ENCODE measurements at places on chromosomes 2 and 18.

DNA sequence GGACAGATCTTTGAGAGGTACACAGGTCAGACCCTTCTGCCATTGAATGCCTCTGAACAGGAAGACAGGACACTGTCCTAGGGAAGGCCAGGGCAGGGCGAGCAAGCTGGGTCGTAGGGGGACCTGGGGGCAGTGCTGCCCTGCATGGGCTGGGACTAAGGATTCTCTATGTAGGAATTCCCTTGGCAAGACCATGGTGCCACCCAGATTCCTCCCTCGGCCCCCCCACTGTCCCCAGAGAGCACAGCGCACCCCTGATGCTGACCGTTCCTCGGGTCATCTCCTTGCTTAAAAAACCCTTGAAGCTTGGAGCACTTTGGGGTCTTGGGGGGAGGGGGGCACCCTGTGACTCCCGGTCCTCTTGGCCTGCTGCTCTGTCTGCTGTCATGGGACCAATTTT lies 195.1 kb downstream of the SEPTIN10 start:
- DNase-seq = no peak

DNA sequence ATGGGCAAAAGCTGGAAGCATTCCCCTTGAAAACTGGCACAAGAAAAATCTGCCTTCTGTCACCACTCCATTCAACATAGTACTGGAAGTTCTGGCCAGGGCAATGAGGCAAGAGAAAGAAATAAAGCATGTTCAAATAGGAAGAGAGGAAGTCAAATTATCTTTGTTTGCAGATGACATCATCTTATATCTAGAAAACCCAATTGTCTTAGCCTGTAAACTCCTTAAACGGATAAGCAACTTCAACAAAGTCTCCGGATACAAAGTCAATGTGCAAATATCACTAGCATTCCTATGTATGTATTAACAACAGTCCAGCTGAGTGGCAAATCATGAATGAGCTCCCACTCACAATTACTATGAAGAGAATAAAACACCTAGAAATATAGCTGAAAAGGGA lies 1579.3 kb downstream of the SUCLG1 start:
- DNase-seq = no peak

DNA sequence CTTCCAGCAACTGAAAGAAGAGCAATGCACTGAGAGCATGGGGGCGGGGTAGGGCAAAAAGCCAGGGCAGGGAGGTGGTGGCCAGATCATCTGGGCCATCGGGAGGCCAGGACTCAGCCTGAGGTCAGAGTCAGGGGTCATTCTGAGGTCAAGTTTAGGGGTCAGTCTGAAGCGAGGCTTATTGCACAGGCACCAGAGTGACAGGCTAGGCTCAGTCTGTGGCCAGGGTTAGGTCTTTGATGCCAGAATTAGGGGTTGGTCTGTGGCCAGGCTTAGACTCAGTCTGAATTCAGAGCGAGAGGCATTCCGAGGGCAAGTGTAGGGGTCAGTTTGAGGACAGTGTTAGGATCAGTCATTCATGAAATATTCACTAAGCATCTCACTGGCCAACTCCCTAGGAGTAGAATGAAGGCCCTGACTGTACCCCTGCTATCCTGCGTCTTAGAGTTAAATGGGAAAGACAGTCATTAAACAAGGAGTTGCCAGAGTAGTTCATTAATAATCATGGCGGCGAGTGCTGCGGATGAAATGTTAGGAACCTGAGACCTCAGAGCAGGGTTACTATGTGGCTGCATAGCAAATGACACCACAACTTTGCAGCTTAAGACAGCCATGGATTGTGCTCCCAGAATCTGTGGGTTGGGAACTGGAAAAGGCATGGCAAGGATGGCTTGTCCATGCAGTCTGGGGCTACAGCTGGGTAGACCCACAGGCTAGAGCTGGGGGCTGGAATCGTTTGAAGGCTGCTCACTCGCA lies 198.7 kb downstream of the CYP26B1 start:
- no peak for DNase-seq

GRCh38 chr18:33578518-33579348 lies 714 bp downstream of the ASXL3 start:
- DNase-seq = peak; percentile 32

- no peak for DNase-seq
Observed at GRCh38 chr2:208978946-208979345, 444.9 kb upstream of the MAP2 start.

- DNase-seq = no peak
Observed at GRCh38 chr2:219254590-219255201, 978 bp upstream of the TUBA4A start.

GRCh38 chr2:168599738-168600137 lies 143.7 kb downstream of the CERS6 start:
- DNase-seq = no peak

DNA sequence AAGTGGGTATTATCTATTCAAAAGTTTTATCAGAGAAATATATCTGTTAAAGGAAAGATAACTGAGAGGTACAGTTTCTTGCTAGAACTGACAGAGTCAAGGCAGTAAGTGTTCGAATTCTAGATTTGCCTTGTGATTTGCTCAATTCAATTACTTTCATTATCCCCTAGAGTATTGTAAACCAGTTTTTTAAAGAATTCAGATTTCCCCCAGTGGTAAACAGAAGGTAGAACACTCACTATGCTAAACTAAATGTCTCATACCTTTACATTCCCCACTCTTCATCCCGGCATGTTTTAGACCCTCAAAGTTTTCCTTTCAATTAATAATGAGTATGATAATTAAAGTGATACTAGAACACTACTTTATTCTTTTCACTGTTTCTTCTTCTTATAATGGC lies 28.6 kb downstream of the TTC21B start:
- no peak for DNase-seq

GRCh38 chr18:44786688-44787087 lies 106.0 kb downstream of the SETBP1 start:
- no peak for DNase-seq

DNA sequence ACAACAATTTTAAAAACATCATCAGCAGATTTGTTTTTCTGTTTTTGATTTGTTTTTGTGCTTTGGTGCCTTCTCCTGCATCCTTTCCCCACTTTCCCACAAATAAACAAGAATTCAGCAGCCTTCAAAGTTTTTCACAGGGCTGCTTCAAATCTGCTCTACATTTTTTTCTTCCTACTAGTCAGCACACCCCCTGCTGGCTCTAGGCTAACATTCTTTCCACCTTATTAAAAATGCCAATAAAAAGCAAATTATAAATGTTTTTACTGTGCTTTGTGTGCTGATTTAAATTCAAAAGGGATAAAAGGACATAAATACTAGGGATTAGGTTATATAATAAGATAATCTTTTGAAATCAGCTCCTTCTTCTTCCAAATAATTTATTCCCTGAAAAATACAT lies 6.2 kb upstream of the CNTNAP5 start:
- DNase-seq = no peak

DNA sequence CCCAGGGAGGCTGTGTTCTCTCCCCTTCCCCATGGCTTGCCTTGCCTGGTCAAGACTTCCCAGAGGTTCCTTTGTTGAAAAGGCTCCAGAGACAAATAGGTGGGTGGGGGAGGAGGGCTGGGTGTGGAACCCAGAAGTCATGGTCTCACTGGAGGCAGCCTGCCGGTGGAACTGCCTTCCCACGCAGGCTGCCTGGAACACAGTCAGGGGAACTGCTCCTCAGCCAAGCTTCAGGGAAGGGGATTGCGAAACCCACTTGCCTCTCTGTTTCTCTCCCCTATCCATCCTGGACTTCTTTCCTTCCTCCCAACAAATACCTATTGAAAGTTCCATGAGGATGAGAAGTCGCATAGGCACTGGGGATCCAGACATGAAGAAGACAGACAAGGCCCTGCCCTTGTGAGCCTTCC lies 31.6 kb downstream of the MARCO start:
- no peak for DNase-seq

- no peak for DNase-seq
Observed at GRCh38 chr2:23589739-23590138, 204.8 kb downstream of the KLHL29 start.

DNA sequence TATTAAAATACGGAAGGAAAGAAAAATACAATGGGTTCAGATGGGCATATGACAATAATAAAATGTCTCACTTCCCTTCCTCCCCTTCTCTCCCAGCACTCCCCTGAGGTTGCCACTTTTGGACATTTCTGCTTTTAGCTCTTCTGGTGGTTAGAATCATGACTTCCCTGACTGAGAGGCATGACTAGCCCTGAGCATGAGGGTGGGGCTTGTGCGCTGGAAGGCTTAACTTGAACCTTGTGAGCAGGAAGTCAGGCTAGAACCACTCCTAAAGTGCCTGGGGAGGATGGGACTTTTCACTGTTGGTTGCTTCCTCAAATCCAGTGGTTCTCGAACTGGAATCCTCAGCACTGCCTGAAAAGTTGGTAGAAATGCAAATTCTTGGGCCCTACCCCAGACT lies 19.7 kb upstream of the ARHGAP25 start:
- DNase-seq = no peak

DNA sequence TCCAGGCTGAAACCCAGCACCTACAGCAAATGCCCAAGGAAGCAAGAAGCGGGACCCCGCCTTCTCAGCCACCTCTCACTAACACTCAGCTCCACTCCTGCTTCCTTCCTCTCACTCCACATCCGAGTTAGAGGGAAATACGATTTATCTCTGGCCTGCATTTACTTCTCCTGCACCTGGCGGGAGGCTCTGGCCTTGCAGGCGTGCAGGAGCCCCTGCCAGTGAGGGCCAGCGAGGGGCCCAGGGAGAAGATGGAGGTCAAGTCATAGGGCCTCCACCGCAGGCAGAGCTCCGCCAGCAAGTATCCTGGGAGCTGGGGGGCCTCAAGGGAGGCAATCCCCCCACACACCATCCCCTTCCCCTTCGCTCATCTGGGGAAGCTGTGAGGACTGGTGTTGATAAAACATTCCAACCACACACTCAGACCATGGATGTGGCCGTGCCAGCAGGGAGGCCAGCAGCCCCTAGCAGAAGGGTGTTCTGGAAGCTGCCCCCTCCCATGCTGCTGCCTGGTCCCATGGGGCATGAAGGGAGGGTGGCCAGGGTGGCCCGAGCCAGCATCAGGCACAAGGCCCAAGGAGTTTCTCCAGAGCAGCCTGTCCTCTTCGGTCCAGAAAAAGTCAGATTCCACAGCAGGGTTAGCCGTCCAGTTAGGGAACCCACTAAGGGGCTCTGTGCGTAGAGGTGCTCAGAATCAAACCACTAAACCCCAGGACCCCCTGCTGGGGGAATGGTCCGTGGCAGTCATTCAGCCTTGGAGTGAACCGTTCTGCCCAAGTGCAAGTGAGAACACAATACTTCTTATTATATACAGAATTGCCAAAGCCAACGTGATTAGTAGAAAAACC lies 91.2 kb downstream of the HDAC4 start:
- DNase-seq = no peak

DNA sequence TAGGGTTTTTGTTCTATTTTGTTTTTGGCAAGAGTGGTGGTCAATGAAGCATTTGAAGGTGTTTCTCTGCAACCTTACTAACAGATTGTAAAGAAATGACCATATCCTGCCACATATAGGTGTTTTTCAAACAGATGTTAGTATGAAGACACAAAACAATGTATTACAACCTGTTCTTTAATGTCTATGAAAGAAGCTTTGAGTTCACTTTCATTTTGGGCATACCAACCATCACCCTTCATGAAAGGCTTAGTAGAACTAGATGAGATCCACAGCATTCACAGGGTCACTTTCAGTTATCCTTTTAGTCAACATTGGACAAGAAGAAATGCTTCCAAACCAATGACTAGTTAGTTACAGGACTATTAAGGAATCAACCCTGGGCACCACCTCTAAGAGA lies 95.1 kb downstream of the EHBP1 start:
- DNase-seq = no peak

GRCh38 chr2:9318461-9319337 lies 104.6 kb downstream of the ITGB1BP1 start:
- no peak for DNase-seq

DNA sequence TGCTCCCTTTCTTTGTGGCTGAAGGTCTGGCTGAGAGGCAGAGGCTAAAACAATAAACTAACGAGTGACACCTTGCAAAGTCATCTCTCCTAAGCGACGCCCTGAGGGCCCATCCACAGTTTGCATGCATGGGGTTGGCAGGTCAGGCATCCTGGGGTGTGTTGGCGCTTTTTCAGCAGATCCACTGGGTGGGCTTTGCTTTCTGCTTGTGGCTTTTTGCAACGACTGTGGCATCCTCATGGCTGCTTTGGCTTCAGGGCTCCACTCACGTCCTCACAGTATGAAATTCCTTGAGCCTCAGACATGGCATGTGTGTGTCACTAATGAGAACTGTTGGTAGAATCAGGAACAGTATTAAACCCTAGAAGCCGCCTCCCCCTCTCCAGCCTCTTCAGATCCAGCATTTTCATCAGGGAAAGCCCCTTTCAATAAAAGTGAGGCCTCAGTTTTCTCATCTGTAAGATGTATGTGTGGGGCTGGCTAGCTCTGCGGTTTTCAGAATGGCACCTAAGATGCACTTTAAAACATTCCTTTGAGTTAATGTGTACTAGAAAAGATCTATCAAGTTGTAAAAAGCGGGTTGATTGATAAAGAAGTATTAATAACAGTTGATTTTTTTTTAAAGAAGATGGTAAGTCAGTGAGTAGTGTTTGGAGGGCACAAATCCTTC lies 72.5 kb downstream of the SH3BP4 start:
- DNase-seq = no peak

- no peak for DNase-seq
Observed at GRCh38 chr2:229180658-229181057, 90.4 kb downstream of the PID1 start.

DNA sequence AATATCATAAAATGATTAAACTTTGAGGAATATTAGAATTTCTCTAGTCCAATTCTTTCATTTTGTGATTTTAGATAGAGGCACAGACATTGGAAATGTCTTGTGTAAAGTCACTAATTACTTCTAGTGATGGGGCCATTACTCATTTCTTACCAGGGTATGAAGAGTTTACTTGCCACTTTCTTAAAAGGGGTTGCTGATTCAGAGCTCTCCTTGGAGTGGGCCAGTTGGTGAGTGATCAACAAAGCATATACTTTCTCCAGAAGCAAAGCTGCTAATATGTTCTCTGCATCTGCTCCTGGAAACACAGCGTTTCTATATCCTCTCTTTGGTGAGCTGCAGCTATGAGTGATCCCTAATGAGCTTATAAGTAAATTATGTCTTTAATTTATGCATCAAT lies 408.9 kb upstream of the LRATD1 start:
- no peak for DNase-seq

GRCh38 chr18:77711096-77711495 lies 461.4 kb downstream of the GALR1 start:
- DNase-seq = no peak

GRCh38 chr2:17756668-17757067 lies 2.7 kb downstream of the GEN1 start:
- DNase-seq = no peak

DNA sequence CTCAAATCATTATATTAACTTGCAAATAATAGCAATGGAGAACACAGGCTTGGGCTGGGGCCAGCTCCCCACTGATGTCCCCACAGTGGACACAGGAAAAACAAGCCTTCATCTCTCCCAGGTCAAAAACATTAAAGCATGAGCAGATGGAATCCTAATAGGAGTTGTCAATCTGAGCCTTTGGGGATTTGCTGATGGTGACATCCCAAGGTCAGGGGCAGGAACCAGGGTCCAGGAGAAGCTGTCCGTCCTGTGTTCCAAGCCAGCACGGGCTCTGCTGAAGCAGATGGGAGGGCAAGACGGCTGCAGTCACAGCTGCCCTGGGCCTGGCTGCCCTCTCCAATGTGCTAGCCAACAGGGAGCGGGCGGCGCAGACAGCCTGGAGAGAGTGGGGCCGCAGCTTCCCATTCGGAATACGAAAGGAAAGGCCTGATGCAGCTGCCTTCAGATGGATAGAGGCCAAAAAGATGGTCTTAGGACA lies 135.5 kb downstream of the NDUFA10 start:
- DNase-seq = no peak

- no peak for DNase-seq
Observed at GRCh38 chr2:8452979-8453903, 228.6 kb upstream of the ID2 start.
